ENCODE measurements at places on chromosomes 2 and 18. TPM values are rescaled to one million over a fixed set of nuclear protein-coding genes. Genes with fewer than 3 reads are reported as not detected.

- no peak for DNase-seq
Observed at GRCh38 chr18:76169733-76170132, 325.3 kb downstream of the ZNF516 start.

The TMEM18 gene
- total RNA-seq = 34.6 TPM

GRCh38 chr2:88601286-88601685 is 26.0 kb downstream of the EIF2AK3 start:
- DNase-seq = no peak

The EPB41L3 gene
- 0.73 TPM for total RNA-seq

The CCBE1 gene
- total RNA-seq = not detected

DNA sequence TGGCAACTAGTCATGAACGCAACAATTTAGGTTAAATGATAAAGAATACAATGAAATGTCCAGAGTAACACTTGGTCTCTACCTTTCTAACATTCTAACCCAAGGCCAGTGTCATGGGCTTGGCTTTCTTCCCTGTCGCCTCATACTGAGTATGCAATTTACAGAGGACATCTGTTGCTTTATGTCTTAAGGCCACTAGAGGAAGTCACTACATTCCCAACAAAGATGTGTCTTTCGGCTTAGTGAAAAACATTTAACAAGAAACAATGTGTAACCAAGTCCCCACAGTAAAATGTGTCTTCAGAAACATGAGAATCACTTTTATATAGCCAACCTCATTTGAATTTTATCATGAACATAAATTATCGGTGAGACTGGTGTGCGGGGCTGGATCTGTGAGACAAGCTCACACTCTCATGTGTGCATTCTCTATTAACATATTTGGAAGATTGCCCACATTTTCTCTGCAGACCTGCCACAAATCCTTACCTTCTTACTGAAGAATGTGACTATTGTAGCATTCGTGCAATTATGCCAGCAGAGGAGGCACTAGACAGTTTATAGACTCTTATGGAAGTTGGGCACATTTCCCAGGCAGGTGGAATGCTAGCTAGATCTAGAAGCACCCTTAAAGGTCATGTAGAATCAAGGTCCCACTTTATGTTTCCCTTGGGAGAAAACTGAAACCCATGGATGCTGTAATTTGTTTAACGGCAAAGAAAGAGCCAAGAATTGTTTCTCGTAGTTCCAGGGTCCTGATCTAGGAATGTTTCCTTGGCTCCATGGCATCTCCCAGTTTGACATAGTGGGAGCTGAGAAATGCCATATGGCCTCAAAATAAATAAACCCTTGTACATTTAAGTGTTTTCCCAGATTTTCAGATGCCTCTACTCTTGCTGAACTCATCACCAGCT is 101.8 kb downstream of the CD226 start:
- DNase-seq = no peak

DNA sequence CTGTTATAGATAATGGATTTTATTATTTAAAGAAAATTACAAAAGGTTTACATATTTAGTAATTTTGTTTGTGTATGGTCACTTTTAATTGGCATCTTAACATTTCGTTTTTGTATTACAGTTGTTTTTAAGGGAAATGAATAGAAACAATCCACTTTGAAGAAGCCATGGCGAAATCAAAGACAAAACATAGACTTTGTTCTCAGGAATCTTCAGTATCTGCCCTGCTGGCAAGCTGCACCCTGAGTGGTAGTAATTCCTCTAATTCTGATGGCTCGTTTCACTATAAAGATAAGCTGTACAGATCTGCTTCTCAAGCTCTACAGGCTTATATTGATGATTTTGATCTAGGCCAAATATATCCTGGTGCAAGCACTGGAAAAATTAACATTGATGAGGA is 2.7 kb downstream of the C18orf54 start:
- no peak for DNase-seq

DNA sequence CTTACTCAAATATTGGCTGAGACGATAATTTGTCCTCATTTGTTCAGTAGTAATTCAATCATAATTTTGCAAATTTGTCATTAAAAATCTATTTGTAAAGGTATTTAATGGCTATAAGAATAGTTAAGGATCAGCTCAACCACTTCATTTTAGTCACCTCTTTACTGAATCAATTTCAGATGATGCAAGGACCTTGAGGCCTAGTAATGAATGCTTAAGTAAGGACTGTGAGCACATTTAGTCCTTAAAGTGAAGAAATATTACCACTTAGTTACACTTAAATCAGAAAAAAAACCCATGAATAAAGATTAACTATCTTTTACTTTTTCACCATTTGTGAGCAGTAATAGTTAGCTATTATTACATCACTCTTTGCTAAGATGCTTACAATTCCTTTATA is 778.9 kb downstream of the CCDC85A start:
- no peak for DNase-seq
